Heart right ventricle (tissue), 16 donors: ENCODE measurements at places on chromosomes 5 and 9. TPM values are rescaled to one million over a fixed set of nuclear protein-coding genes. Genes with fewer than 3 reads are reported as not detected.

The C1QTNF3 gene
- 2.4 TPM for total RNA-seq

The GABRP gene
- total RNA-seq, result 1.6 TPM

The ZNF79 gene
- total RNA-seq, result 5.5 TPM

The GABRB2 gene
- total RNA-seq, result 0.17 TPM

The STOM gene
- 215 TPM for total RNA-seq

The IFNA2 gene
- not detected for total RNA-seq

The GPR150 gene
- not detected for total RNA-seq

DNA sequence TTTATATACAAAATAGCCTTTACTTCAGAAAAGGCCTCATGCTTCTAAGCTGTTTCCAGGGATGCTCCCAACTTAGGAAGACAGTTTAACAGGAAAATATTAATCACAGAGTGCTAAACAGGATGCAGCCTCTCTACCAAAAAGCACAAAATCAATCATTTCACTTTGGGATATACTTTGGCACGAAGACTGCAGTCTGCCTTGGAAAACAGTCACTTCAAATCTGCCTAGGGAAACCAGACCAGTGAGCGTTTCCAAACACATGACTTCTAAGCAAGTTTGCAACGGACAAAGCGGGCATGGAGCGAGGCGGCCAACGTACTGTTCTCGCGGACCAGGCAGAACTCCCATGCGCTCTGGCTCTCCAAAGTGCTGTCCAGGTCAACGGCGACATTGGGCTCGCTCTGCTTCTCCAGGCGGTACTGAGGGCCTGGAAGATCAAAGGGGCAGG lies 201.0 kb downstream of the MAPKAP1 start:
- H3K27me3 ChIP-seq, result no peaks in the 10 kb centered on the region
- DNase-seq, result peak; percentile 24
- no peak overlapping the region for H3K4me3 ChIP-seq
- H3K27ac ChIP-seq, result no peak overlapping the region
- H3K36me3 ChIP-seq, result no peaks in the 10 kb centered on the region

DNA sequence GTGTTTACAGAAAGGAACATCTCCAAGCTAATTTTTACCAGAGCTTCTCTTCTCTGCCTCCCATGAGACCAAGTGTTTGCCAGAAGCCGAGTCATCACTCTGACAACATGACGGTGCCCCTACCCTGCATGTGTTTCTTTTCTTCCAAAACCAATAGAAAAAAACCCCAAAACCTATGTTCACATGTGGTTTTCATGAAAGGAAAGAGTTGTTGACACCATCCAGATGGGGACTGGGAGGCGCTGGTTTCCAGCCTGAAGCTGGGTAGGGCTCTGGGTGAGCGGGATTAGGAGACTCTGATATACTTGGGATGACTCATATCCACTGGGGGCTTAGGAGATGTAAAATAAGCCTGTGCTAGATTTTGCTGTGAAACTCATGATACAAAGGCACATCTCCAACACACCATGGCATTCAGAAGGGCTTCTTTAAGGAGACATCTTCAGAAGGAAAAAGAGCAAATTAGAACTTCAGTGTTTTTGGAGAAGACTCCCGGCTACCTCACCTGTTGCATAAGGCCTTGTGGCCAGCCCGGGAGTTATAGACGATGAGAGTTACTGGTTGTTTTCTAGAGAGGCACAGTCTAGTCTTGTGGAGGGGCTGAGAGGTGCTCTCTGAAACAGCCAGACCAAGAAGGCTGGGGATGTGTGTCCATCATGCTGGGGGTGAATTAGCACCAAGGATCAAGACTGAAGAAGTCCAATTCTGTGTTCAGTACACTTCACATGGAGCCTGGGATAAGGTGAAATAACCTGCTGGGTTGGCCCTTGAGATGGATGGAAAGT lies 108.9 kb upstream of the LHFPL2 start:
- H3K27ac ChIP-seq, result no peak overlapping the region
- DNase-seq, result no peak
- no peak overlapping the region for H3K4me3 ChIP-seq
- H3K36me3 ChIP-seq, result no peaks in the 10 kb centered on the region
- H3K4me1 ChIP-seq, result peaks cover 55% of the 10 kb centered on the region

- no peak for DNase-seq
- no peaks in the 10 kb centered on the region for H3K27me3 ChIP-seq
- H3K4me3 ChIP-seq, result no peak overlapping the region
- H3K36me3 ChIP-seq, result no peaks in the 10 kb centered on the region
- H3K27ac ChIP-seq, result peak overlapping the region; percentile 78
Measured at GRCh38 chr9:127163409-127163808, 41.0 kb upstream of the ANGPTL2 start.

- H3K36me3 ChIP-seq, result peaks cover 4% of the 10 kb centered on the region
- no peaks in the 10 kb centered on the region for H3K4me1 ChIP-seq
- H3K4me3 ChIP-seq, result no peak overlapping the region
- H3K27me3 ChIP-seq, result no peaks in the 10 kb centered on the region
- no peak for DNase-seq
- no peak overlapping the region for H3K27ac ChIP-seq
Measured at GRCh38 chr9:70362952-70363351, 51.5 kb downstream of the KLF9 start.

GRCh38 chr9:6214434-6214833 lies 1.2 kb upstream of the IL33 start:
- no peak for DNase-seq
- no peak overlapping the region for H3K4me3 ChIP-seq
- peaks cover 35% of the 10 kb centered on the region for H3K4me1 ChIP-seq
- peak overlapping the region; percentile 64 for H3K27ac ChIP-seq

DNA sequence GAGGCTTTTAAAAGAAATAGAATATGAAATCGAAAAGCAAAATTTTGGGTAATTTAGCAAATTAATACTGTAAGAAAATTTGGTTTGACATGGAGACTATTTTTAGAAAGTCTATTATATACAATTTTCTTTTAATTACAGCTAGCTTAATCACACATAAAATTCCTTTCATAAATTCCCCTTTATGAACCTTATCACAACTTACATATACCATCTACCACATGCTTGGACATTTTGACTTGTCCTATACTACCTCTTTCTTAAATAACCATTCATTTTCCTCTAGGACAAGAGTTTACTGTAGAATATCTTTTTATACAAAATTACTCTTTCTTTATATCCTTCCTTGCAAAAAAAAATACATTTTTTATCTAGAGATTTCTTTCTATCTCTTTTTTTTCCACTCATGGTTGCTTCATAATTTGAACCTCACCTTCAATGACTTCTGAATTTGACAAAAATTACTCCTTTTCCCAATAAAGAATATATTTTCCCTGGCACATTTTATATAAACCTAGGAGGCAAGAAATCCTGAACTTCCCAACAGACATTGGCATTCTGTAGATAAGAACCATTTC lies 34.0 kb upstream of the SYK start:
- no peak for DNase-seq
- no peak overlapping the region for H3K4me3 ChIP-seq
- no peaks in the 10 kb centered on the region for H3K36me3 ChIP-seq
- no peaks in the 10 kb centered on the region for H3K27me3 ChIP-seq

GRCh38 chr5:10509575-10509974 lies 54.3 kb upstream of the ANKRD33B start:
- H3K36me3 ChIP-seq, result no peaks in the 10 kb centered on the region
- no peaks in the 10 kb centered on the region for H3K4me1 ChIP-seq
- no peak overlapping the region for H3K27ac ChIP-seq

DNA sequence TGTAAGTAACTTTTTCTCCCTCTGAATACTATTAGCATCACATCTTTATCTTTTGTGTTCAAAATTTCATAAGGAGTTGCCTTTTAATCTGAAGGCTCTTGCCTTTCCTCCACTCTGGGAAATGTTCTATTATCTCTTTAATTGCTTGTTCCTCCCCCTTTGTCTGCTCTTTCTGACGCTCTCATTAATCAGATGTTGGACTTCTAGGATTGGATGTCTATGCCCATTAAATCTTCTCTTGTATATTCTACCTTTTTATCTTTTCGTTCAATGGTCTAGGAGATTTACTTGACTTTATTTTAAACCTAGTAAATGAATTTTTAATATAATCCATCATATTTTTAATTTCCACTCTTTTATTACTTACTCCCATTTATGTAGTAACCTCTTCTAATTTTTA lies 76.7 kb downstream of the MARCHF3 start:
- no peak overlapping the region for H3K27ac ChIP-seq
- H3K4me3 ChIP-seq, result no peak overlapping the region
- no peak for DNase-seq
- no peaks in the 10 kb centered on the region for H3K27me3 ChIP-seq
- peaks cover 15% of the 10 kb centered on the region for H3K4me1 ChIP-seq

DNA sequence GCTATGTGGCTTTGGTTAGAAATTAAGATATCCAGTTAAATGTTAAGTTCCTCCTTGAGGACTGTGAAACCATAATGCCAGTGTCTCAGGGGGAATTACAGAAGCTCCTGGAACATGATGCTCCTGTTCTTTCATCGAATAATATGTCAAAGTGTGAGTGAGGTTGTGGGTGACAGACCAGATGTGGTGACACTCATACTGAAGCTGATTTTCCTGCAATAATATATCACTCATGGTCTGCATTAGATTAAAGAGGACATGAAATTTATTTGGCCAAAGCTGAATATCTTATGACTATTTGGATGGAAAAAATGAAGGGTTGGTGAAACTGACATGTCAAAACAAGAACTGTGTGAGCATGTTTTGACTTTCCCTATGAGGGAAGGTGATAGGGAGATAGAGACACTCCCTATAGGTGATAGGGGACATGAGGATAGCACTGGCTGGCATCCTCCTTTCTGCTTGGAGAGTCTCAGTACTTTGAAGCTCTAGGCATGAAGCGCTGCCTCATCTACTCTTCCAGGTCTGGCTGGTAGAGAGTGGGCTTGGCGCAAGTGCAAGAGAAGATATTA lies 173.5 kb downstream of the ARHGEF28 start:
- no peak for DNase-seq
- no peak overlapping the region for H3K4me3 ChIP-seq
- H3K27me3 ChIP-seq, result no peaks in the 10 kb centered on the region

DNA sequence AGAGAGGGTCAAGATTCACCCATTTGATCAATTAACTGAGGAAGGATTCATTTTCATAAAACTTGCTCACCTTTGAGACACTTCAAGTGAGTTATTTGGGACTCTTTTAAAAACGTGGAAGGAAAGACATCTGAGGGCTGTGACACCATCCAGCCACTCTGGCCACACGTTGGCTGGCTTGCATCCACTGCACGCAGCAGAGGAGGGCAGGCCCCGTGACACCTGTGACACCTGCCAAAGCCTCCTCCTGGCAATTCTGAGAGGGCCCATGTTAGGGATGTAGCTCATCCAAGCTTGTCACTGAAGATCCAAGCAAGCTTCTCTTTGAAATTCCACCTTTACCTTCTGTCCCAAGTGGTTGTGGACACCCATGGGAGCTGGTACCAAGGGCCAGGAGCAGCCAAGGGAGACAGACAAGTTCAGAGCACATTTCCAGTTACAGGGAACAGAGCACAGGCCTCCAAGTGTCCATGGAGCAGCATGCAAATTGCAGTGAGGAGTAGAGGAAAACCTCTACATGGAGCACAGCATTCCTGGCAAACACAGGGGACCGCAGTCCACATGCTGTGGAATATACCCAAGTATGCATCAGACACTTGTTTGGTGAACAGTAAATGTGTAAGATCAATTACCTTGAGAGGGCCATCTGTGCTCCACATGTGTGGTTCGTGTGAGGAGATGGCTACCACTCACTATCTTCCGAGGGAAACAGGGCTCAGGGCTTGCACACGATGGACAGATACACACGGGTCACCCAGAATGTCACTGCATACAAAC lies 4.8 kb downstream of the PRSS3 start:
- no peak overlapping the region for H3K4me3 ChIP-seq
- H3K4me1 ChIP-seq, result no peaks in the 10 kb centered on the region
- no peak overlapping the region for H3K27ac ChIP-seq
- H3K27me3 ChIP-seq, result no peaks in the 10 kb centered on the region

DNA sequence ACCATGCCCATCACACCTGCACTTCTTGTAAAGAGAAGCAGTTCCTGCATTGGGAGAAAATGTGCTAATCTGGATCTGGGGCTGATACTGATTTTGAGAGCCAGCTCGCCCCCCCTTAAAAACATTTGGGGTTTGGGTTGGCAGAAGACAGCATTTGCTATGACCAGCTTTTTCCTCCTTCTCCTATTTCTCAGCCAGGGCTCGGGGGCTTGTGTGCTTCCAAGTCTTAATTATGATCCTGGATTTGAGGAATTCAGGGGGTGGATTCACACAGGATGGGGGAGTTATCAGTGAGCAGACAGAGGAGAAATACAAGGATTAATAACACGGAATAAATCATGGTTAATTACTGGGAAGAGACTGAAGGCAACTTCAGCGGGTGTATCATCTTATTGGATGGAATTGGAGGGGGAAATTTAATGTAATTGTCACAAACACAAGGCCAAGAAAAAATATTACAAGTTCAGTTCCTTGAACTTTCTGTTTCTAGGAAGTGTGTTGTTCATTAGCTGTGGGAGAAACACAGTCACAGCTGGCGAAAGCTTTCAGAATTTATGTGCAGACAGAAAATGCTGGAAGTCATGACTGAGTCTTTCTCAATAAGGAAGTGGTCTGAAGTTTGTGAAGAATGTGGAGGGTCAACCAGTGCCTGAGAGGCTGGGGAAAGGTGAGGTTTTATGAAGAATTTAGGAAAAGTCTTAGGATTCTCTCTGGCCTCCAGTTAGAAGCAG lies 15.3 kb downstream of the C9orf152 start:
- H3K4me3 ChIP-seq, result no peak overlapping the region
- peak overlapping the region; percentile 51 for H3K27ac ChIP-seq
- H3K27me3 ChIP-seq, result no peaks in the 10 kb centered on the region

DNA sequence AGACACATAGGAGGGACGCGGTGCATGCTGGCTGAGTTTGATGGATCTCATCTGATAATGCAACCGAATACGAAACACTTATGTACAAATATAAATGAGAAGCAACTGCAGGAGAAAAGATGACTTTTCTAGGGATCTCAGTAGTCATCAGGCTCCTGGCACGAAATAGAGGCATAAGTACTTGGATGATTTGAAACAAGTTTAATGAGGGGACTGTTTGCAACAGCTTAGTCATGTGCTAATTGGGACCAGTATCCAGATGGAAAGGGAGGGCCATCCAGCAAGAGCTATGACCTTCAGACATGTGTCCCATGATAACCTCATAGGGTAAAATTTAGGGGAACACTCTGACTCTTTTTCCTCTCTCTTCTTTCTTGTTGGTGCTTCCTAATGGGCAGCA lies 123.0 kb downstream of the EGFLAM start:
- H3K27ac ChIP-seq, result no peak overlapping the region
- no peak overlapping the region for H3K4me3 ChIP-seq
- DNase-seq, result no peak
- no peaks in the 10 kb centered on the region for H3K4me1 ChIP-seq

DNA sequence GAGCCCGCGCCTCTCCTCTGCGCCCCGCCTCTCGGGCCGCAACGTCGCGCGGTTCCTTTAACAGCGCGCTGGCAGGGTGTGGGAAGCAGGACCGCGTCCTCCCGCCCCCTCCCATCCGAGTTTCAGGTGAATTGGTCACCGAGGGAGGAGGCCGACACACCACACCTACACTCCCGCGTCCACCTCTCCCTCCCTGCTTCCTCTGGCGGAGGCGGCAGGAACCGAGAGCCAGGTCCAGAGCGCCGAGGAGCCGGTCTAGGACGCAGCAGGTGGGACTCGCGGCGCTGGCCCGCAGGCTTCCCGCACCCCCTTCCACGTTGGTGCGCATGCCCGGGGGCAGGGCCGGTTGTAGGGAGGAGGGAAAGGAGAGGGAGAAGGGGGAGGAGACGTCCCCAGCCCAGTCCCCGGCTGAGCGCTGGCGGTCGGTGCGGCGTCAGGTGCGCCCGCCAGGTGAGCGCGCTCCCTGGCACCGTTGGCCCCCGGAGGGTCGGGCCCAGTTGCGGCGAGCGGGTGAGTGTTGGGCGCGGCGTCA lies at the start of gene OCLN:
TSS of gene OCLN (plus strand) at position 400 of the 532 bp plus-strand sequence. CDS start 11,455 bp downstream, outside the sequence.
- peak within 1 kb of the TSS; percentile 58 for H3K27ac ChIP-seq
- peaks cover 53% of the 10 kb centered on the region for H3K27me3 ChIP-seq
- peak within 1 kb of the TSS; percentile 54 for H3K4me3 ChIP-seq
- H3K36me3 ChIP-seq, result no peaks in the 10 kb centered on the region
- peak; percentile 19 for DNase-seq
